Lower lobe of right lung (tissue), 2 donors: ENCODE measurements at places on chromosomes 12 and 14. TPM values are rescaled to one million over a fixed set of nuclear protein-coding genes. Genes with fewer than 3 reads are reported as not detected.

Gene DHH
- total RNA-seq = 1.5 TPM

Gene SCN8A
- total RNA-seq = 0.53 TPM

Gene MSI1
- total RNA-seq = 0.44 TPM

Gene JKAMP
- total RNA-seq = 44.6 TPM

Gene VDR
- 24.3 TPM for total RNA-seq

Gene TPPP2
- not detected for total RNA-seq

Gene MBIP
- 111 TPM for total RNA-seq

GRCh38 chr14:97718886-97719442, 921.8 kb downstream of the VRK1 start:
- no peak for DNase-seq
- H3K4me3 ChIP-seq = no peak overlapping the region
- peaks cover 1% of the 10 kb centered on the region for H3K4me1 ChIP-seq
- no peak overlapping the region for H3K27ac ChIP-seq
- H3K36me3 ChIP-seq = no peaks in the 10 kb centered on the region

DNA sequence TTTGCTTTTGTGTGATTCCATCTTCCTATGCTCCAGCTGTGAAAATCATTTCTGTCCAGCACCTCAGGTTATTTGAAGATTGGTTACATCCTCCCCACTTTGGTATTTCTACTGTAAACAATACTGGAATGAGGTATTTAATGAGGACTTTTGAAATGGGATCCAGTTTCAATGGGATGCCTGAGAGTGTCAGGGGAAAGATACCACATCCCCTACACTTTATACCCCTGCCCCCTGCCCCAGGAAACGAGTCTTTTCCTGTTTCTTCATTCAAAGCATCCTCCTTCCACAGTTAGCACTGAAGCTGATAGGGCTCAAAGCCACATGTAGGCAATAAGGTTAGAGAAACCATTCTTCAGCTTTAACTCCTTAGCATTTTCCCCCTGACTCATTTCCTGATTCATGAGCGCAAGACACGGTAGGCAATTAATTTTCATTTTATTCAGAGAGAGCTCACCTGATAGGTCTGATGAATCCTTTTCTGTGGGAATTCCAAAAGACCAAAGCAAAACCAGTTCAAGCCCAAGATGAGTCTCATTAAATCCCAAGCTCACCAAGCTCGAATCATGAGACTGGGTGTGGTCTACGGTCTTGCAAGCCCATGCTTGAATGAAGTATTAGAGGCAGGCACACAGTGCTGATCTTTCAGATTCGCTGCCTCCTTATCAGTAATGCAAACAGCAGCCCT, 143.6 kb upstream of the CRY1 start:
- H3K27ac ChIP-seq = no peak overlapping the region
- DNase-seq = no peak
- no peaks in the 10 kb centered on the region for H3K4me1 ChIP-seq
- peaks cover 15% of the 10 kb centered on the region for H3K27me3 ChIP-seq

DNA sequence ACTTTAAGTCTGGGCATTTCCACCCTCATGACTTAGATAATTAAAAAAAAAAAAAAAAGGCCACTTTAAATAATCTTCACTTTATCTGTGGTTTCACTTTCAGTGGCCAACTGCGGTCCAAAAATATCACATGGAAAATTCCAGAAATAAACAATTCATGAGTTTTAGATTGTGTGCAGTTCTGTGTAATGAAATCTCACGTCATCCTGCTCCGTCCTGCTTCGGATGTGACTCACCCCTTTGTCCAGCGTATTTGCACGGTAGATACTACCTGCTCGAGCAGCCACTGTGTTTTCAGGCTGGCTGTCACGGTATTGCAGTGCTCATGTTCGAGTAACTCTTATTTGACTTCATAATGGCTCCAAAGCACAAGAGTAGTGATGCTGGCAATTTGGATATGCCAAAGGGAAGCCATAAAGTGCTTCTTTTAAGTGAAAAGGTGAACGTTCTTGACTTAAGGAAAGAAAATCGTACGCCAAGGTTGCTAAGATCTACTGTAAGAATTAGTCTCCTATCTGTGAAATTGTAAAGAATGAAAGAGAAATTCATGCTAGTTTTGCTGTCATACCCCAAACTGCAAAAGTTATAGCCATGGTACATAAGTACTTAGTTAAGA, 2.4 kb downstream of the E2F7 start:
- DNase-seq = no peak
- H3K27me3 ChIP-seq = peaks cover 5% of the 10 kb centered on the region
- peak overlapping the region; percentile 24 for H3K4me3 ChIP-seq
- no peaks in the 10 kb centered on the region for H3K36me3 ChIP-seq

DNA sequence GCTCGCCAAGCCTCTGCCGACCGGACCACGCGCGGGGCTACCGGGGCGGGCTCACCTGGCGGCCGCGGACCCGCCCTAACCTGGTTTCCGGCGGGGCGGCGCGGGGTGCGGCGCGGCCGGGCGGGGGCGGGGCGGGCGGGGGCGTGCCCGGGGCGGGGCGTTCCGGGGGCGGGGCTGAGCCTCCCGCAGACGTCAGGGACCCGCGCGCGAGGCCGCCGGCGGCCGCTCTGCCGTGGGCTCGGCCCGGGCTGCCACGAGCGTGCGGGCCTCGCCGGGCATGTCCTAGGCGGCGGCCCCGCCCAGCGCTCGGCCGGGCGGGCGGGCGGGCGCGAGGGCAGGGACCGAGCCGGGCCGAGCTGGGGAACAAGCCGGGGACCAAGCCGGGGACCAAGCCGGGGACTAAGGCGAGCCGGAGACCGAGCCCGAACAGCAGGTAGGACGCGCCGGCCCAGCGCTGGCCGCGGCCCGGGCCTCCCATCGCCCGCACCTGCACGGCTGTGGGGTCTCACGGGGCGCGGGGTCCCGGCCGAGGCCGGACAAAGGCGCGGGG, at the start of gene CEP170B:
CEP170B (plus strand) TSS at position 188 of the 550 bp plus-strand sequence. CDS start 3,183 bp downstream, outside the sequence.
- DNase-seq = peak; percentile 57
- H3K27ac ChIP-seq = peak within 1 kb of the TSS; percentile 87
- no peaks in the 10 kb centered on the region for H3K36me3 ChIP-seq
- H3K4me1 ChIP-seq = peaks cover 24% of the 10 kb centered on the region
- H3K27me3 ChIP-seq = peaks cover 5% of the 10 kb centered on the region
- peak within 1 kb of the TSS; percentile 66 for H3K4me3 ChIP-seq

DNA sequence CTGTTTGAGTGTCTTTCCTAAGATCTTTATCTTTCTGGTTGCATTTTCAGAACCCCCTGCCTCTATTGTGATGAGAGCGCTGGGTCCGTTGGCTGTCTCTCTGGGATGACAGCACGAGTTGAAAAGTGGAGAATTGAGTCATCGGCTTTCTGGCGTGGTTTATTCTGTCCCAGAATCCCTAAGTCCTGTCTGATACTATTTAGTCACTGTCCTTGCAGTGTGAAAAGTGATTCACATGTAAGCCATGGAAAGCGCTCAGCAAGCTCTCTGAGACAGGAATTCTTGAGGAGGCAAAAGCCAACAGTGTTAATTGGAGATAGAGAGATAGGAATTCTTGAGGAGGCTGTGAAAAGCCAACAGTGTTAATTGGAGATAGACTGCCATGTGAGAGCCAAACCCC, 121.7 kb downstream of the CHST11 start:
- no peak overlapping the region for H3K27ac ChIP-seq
- DNase-seq = no peak
- H3K36me3 ChIP-seq = no peaks in the 10 kb centered on the region
- H3K27me3 ChIP-seq = no peaks in the 10 kb centered on the region
- H3K4me3 ChIP-seq = no peak overlapping the region

- no peak overlapping the region for H3K4me3 ChIP-seq
- peaks cover 11% of the 10 kb centered on the region for H3K4me1 ChIP-seq
- H3K27ac ChIP-seq = peak overlapping the region; percentile 71
- DNase-seq = no peak
- no peaks in the 10 kb centered on the region for H3K27me3 ChIP-seq
Observed at GRCh38 chr12:120762086-120762485, 36.5 kb downstream of the ACADS start.

GRCh38 chr12:19095756-19096480, 33.6 kb upstream of the PLEKHA5 start:
- H3K4me1 ChIP-seq = no peaks in the 10 kb centered on the region
- no peaks in the 10 kb centered on the region for H3K27me3 ChIP-seq
- DNase-seq = no peak
- H3K4me3 ChIP-seq = no peak overlapping the region
- H3K27ac ChIP-seq = no peak overlapping the region

DNA sequence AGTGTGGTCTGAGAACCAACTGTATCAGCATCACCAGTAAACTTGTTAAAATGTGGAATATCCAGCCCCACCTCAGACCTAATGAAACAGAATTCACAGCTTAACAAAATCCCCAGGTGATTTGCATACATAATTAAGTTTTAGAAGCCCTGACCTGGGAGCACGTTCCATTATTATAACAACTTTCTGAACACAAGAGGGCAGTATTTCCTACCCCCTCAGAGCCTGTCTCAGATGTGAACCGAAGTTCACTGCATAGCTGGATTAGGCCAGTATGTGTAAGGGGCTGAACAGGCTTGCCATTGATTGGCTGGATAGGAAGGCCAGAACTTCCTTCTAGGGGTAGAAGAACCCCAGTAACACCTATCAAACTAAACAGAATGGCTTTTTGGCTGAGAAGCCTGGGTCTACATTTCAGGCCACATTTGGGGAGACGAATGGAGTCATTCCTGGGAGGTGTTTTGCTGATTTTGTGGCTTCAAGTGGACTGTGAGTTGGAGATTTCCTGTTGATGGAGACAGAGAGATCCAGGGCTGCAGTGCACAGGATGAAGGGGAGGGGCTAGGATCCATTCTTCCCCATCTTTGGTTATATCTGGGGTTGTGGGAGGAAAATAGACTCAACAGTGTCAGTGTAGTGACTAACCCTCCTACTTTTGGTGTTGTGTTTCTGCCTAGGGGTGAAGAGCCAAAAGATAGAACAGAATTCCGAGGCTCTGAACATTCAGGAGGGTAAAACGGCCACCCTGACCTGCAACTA, 94.7 kb upstream of the OR4E1 start:
- H3K27me3 ChIP-seq = no peaks in the 10 kb centered on the region
- no peaks in the 10 kb centered on the region for H3K36me3 ChIP-seq
- DNase-seq = no peak
- no peak overlapping the region for H3K27ac ChIP-seq
- H3K4me1 ChIP-seq = no peaks in the 10 kb centered on the region
- no peak overlapping the region for H3K4me3 ChIP-seq

DNA sequence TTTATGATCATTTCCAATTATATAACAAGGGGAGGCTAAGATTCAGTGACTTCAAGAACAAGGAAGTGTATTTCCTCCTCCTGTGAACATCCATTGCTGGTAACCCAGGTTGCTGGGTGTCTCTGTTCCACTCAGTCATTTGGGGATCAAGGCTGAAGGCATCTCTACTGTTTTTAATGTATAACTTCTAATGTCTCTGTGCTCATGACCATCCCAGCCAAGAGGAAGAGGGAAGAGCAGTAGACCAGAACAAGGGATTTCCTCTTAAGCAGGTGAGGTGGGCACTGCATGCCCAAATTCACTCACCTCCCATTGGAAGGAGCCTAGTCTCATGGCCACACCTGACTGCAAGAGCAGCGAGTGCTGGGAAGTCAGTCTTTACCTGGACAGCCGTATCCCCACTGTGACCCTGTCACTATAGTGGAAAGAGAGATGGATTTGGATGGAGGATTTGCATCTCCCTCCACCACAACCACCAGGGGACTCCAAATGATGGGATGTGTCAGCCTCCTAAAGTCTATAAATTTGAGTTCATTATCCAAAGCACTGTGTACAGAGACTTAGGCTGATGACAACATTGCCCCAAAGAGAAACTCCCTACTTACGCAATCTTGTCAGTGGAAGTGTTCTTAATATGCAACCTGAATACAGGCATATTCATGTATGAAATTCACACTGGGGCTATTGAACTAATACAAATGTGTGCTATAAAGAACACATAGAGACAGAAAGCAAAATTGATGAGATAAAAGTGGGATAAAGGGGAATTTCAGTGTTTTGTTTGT, 368.7 kb downstream of the TMEM132D start:
- no peak overlapping the region for H3K27ac ChIP-seq
- no peaks in the 10 kb centered on the region for H3K4me1 ChIP-seq
